ENCODE measurements at places on chromosomes 4 and X.

- peaks cover 2% of the 10 kb centered on the region for H3K36me3 ChIP-seq
- H3K4me1 ChIP-seq = no peaks in the 10 kb centered on the region
- H3K27ac ChIP-seq = no peak overlapping the region
- no peaks in the 10 kb centered on the region for H3K27me3 ChIP-seq
- no peak for DNase-seq
Measured at GRCh38 chr4:40507977-40508376, 121.7 kb downstream of the RBM47 start.

- H3K4me3 ChIP-seq = no peak overlapping the region
- DNase-seq = no peak
- H3K27ac ChIP-seq = no peak overlapping the region
- H3K36me3 ChIP-seq = no peaks in the 10 kb centered on the region
- H3K27me3 ChIP-seq = peaks cover 46% of the 10 kb centered on the region
Measured at GRCh38 chr4:9765091-9765490, 16.3 kb upstream of the DRD5 start.

GRCh38 chrX:55488006-55488592 is 1.5 kb downstream of the USP51 start:
- peaks cover 14% of the 10 kb centered on the region for H3K4me1 ChIP-seq
- peaks cover 1% of the 10 kb centered on the region for H3K36me3 ChIP-seq
- H3K27ac ChIP-seq = peak overlapping the region; percentile 92
- H3K27me3 ChIP-seq = no peaks in the 10 kb centered on the region

DNA sequence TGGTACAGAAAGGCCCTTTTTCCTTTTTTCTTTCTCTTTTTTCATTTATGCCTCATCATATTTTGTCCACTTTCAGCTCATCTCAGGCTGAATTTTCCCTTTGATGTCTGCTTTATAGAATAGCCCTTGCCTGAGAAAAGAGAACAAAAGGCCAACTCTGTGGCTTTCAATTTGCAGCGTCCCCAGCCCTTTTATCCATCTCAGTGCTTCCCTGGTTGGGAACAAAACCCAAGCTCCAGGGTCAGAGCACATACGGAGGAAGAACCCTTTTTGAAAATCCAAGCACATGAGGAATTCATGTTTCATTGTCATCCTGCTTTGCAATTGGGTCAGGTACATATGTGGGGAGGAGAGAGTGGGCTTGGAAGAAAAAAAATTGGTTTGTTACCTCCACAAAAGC is 47.5 kb downstream of the TMEM164 start:
- peaks cover 6% of the 10 kb centered on the region for H3K36me3 ChIP-seq
- no peak overlapping the region for H3K27ac ChIP-seq
- no peak overlapping the region for H3K4me3 ChIP-seq
- H3K27me3 ChIP-seq = no peaks in the 10 kb centered on the region
- H3K4me1 ChIP-seq = peaks cover 2% of the 10 kb centered on the region

DNA sequence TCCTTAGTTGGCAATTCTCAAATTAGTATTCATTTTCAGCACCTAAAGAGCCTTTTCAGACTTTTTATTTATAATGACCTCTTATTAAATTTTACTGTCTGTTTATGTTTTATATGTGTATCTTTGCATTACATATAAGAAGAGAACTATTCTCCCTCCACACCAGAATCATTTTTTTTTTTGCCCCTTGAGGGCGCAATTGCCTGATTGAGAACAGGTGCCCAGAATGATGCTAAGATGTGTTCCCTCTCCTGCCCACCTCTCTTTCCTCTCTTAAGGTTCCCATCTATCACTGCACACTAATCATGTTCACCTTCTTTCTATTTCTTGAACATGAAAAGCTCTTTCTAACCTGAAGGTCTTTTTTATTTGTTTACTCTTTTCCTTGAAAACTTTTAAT is 44.2 kb upstream of the ADAM29 start:
- no peaks in the 10 kb centered on the region for H3K36me3 ChIP-seq
- no peaks in the 10 kb centered on the region for H3K27me3 ChIP-seq
- no peak for DNase-seq
- H3K4me3 ChIP-seq = no peak overlapping the region
- no peaks in the 10 kb centered on the region for H3K4me1 ChIP-seq

DNA sequence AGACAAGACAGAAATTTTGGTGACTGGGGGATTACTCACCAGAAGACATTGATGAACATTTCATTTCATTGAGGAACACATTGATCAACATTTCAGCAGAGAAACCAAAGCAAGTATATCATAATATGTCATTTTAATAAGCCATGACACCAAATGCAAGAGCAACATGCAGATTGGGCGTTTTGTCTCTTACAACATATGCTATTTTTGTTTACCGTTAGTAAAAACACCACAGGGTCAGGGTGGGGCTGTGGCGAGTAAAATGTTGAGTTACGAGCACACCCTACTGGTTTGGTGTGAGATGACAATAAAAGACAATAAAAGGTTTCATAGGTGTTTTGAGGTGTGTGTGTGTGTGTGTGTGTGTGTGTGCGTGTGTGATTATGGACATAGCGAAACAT is 294.5 kb downstream of the PDGFC start:
- no peak overlapping the region for H3K27ac ChIP-seq
- no peaks in the 10 kb centered on the region for H3K27me3 ChIP-seq
- no peak overlapping the region for H3K4me3 ChIP-seq
- DNase-seq = no peak

DNA sequence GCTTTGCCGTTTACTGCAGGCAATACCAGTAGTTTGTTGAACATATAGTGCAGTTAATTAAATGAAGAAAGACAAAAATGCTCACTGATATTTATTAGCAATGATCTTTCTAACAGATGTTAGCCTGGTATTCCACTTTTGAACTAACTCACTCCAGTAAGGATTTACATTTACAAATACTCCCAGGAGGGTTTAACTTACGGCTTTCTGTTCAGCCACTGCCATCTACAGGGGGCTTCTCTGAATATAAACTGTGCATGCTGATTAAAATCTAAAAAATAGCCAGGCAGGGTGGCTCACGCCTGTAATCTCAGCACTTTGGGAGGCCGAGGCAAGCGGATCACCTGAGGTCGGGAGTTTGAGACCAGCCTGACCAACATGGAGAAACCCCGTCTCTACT is 2.2 kb upstream of the SRD5A3 start:
- H3K27me3 ChIP-seq = peaks cover 9% of the 10 kb centered on the region
- H3K36me3 ChIP-seq = peaks cover 10% of the 10 kb centered on the region
- no peak overlapping the region for H3K27ac ChIP-seq

- H3K4me3 ChIP-seq = peak overlapping the region; percentile 89
- H3K27ac ChIP-seq = peak overlapping the region; percentile 98
- H3K36me3 ChIP-seq = peaks cover 27% of the 10 kb centered on the region
- DNase-seq = no peak
- H3K27me3 ChIP-seq = no peaks in the 10 kb centered on the region
Measured at GRCh38 chr4:26321373-26322221, 783 bp downstream of the RBPJ start.

GRCh38 chrX:51862920-51863319 is 30.5 kb upstream of the MAGED1 start:
- peaks cover 4% of the 10 kb centered on the region for H3K36me3 ChIP-seq
- peaks cover 7% of the 10 kb centered on the region for H3K4me1 ChIP-seq
- DNase-seq = no peak

DNA sequence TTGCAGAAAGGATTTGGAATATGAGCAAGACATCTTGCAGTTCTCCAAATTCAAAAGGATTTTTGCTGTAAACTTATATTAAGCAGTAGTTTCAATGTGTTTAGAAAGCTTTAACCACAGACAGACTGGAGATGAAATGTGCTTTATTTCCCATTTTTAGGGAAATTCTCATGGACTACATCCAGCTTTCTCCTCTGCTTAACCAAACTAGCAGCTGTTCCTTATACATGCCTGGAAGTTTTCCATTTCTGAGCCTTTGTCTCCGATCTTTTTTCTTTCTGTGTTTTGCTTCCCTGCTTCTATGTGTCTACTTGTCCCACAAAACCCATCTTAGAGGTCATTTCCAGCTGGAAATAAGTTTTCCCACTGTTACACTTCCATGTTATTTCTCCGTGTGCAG is 41.6 kb downstream of the TMA16 start:
- H3K36me3 ChIP-seq = peaks cover 1% of the 10 kb centered on the region
- no peaks in the 10 kb centered on the region for H3K4me1 ChIP-seq
- no peak overlapping the region for H3K4me3 ChIP-seq
- H3K27me3 ChIP-seq = no peaks in the 10 kb centered on the region

- no peak overlapping the region for H3K27ac ChIP-seq
- no peak for DNase-seq
- H3K36me3 ChIP-seq = peaks cover 2% of the 10 kb centered on the region
- H3K4me1 ChIP-seq = peaks cover 5% of the 10 kb centered on the region
- no peak overlapping the region for H3K4me3 ChIP-seq
Measured at GRCh38 chrX:149950681-149951080, 12.4 kb upstream of the EOLA2 start.

DNA sequence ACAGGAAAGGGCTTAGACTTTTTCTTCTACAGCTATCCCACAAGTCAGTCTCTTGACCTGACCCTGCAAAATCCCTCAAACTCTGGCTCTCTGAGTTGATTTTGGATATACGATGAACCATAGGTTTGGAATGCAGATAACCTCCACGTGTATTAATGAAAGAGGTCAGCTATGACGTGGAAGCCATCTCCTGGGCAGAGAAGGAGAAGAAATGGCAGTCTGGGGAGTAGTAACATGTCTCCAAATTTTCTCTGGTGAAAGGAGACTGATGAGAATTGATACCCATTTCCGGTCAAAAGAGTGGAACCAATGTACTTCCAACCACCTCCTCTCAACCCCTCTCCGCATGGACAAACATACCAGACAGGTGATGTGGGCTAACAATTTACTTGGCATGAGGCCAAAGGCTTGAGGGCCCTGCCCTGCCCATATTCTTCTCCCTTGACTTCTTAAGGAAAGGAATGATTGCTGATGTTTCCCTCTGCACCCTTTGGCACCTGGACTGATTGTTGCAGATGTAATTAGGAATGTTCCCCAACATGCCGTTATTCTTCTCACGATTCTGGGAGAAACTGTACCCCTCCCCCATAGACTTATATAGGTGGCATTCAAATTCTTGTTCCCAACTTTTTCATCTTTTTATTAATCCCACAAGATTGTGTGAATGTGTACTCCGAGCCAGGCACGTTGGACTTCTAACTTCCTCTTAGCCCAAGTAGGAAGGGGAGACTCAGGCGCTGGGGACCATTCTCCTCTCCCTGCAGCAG is 580 bp upstream of the PLS3 start:
- no peak overlapping the region for H3K4me3 ChIP-seq
- no peaks in the 10 kb centered on the region for H3K36me3 ChIP-seq
- H3K27ac ChIP-seq = no peak overlapping the region
- no peak for DNase-seq
- no peaks in the 10 kb centered on the region for H3K4me1 ChIP-seq
- no peaks in the 10 kb centered on the region for H3K27me3 ChIP-seq

DNA sequence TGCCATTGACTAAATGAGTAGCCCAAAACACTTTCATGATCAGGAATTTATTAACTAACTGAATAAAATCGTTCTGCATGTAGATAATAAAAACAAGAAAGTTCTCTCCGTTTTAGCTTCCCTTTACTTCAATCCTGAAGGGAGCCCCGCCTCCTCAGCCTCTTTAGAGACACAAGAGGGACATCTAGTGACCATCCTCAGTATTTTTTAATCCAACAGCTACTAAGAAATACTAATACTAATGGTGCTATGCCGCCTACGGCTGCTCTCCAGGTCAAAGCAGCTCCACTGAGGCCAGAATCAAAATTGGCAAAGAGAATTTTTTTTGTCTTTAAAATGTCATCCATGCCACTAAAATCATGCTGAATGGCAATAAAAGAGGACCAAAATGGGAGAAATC is 3.2 kb upstream of the PCDH19 start:
- H3K4me1 ChIP-seq = no peaks in the 10 kb centered on the region
- H3K27ac ChIP-seq = no peak overlapping the region
- H3K4me3 ChIP-seq = no peak overlapping the region
- H3K27me3 ChIP-seq = peaks cover 29% of the 10 kb centered on the region
- DNase-seq = no peak
- H3K36me3 ChIP-seq = peaks cover 3% of the 10 kb centered on the region

DNA sequence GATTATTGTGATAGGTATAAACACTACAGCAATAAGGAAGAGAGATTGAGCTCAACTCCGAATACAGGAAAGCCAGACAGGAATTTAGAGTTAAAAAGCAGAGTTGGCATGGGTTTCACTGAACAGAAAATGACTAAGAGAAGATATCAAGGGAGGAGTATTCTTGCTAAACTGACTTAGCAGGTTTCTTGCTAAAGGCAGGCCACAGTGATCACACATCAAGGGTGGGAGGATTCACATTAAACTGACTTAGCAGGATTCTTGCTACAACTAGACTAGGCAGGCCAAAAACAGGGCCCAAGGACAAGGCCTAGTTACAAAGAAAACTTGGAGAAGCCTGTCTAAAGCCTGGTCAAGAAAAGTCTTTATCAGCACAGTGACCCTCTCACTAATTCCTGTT is 195.1 kb downstream of the MAGEB5 start:
- H3K36me3 ChIP-seq = peaks cover 1% of the 10 kb centered on the region
- no peak overlapping the region for H3K4me3 ChIP-seq
- no peak overlapping the region for H3K27ac ChIP-seq
- no peaks in the 10 kb centered on the region for H3K4me1 ChIP-seq
- DNase-seq = no peak

- peaks cover 37% of the 10 kb centered on the region for H3K4me1 ChIP-seq
- H3K27ac ChIP-seq = no peak overlapping the region
- peaks cover 1% of the 10 kb centered on the region for H3K36me3 ChIP-seq
Measured at GRCh38 chr4:3877236-3877635, 111.1 kb downstream of the ADRA2C start.

DNA sequence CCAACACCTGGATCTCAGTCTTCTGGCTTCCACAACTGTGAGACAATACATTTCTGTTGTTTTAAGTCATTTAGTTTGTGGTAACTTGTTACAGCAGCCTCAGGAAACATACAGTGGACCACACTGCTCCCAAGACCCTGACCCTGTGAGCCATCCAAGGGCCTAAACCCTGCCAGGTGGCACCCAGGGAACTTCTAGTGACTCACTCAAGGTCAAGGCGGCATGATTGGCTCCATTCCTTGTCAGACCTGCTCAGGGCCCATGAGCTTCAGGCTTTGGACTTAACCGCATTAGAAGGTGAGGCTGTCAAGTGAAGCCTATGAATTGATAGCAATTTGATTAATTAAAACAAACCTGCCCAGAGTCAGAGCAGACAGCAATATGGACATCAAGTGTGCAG is 165.7 kb upstream of the MAMLD1 start:
- no peak for DNase-seq
- H3K36me3 ChIP-seq = no peaks in the 10 kb centered on the region
- no peak overlapping the region for H3K4me3 ChIP-seq
- no peak overlapping the region for H3K27ac ChIP-seq

DNA sequence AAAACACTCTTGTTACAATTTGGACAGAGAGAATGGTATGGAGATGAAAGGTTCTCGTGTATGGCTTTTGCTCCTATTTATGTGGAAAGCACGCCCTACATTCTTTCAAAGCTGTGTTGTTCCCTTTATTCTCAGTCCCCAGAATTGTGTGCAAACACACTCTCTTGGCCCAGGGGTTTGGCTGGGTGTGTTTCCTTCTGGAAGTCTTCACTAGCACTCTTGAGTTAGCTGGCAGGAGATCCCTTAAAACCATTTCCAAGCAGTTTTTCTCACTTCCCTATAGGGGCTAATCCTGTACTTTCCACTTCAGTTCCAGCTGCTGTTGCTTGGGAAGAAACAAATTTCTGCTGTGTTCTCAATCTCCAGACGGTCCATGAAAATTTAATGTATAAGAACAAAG is 35.1 kb downstream of the FHL1 start:
- no peak overlapping the region for H3K4me3 ChIP-seq
- H3K27me3 ChIP-seq = no peaks in the 10 kb centered on the region
- no peak overlapping the region for H3K27ac ChIP-seq

- no peaks in the 10 kb centered on the region for H3K27me3 ChIP-seq
- no peaks in the 10 kb centered on the region for H3K4me1 ChIP-seq
- no peak for DNase-seq
- peaks cover 1% of the 10 kb centered on the region for H3K36me3 ChIP-seq
- no peak overlapping the region for H3K27ac ChIP-seq
Measured at GRCh38 chr4:188660796-188661195, 521.6 kb downstream of the TRIML1 start.
